Activated T-helper 1 cell treated with anti-CD3 and anti-CD28 coated beads, Interleukin-2, amount 50 U/mL, for 16 hours (primary cell): ENCODE measurements at places on chromosomes 5 and 9.

DNA sequence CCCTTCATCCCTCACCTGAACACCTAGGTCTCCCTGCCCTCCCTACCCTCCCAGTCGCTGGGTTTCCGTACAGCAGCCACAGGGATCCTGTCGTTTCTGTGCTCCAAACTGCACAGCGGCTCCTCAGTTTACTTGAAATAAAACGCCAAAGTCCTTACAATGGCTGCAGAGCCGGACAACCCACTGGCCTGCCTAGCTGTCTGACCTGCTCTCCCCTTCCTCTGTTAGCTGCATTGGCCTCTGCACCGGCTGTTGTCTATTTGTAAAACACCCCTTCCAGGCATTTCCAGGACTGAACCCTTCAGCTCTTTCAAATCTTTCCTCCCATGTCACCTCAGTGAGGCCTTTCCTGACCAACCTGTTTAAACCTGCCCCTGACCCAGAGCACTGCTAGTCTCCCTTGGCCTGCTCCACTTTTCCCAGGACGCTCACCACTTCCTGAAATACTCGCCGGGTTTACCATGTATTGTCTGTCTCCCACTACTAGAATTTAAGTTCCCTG is 9.1 kb upstream of the MGAT1 start:
- DNase-seq = no peak

DNA sequence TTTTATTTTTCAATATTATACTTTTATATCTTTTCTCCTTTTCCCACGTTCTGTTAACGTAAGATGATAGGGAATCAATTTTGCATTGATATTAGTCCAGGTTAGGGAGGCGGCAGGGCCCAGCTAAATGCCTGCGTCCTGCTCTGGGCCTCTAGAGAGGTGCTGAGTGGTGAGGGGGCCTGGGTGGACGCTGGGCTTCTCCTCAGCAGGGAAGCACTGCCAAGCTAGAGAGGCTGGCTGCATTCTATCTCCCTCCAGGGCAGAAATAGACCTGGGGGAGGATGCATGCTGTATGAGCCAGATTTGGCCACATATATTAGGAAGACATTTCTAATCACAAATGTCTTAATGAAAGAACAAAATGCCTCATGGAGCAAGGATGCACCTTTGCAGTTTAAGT is 43.6 kb upstream of the NKX2-5 start:
- no peak for DNase-seq

- DNase-seq = no peak
Observed at GRCh38 chr5:127447827-127448226, 69.6 kb upstream of the PRRC1 start.

DNA sequence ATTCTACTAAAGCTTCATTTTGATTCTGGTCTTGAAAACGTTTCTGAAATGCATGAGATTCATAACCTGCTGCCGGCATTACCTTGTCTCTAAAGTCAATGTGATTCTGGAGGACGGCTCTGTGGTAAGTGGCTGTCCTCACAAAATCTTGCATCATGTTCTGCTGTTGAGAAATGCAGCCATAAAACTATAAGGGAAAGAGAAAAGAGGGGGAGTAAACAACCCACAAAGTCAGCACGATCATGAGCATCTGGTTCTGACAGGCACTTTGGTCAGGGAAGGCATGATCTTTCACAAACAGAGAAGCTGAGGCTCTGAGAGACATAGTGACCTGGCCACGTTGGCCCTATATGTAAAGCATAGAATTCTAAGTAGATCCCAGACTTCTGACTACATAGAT is 168.9 kb upstream of the PUM3 start:
- DNase-seq = no peak

- no peak for DNase-seq
Observed at GRCh38 chr5:151697452-151697851, 10.7 kb upstream of the SPARC start.

GRCh38 chr5:52605317-52606313 is 182.1 kb upstream of the ITGA1 start:
- no peak for DNase-seq

DNA sequence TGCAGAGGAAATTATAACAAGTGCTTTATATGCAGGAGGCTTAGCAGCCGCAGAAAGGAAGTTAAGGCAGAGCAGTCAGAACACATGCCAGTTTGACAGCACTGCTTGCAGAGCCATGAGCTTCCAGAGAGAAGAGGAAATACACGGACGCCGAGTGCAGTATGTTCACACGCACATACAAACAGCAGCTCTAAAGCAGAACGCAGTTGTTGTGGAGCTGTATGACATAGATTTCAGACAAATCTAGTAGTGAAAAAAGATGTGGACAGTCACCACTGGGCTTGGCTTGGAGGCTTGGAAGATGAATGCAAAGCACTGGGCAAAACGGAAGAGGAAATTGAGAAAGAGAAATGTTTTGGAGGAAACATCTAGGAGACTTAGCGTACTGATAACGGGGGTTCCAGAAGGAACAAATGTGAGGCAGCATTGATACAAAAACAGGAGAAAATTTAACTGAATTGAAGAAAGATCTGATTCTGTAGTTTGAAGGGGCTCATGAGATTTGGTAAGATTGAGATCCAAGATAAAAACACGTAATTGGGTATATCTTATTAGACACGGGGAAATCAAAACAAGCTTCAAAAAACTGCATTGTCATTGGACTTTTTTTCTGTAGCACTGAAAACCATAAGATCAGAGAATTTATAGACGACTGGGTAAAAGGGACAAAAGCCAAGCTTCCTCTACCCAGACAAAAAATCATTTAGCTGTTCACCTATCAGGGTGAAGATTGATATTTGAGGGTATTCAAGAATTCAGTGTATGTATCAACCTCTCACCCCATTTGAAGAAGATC is 19.6 kb upstream of the ROPN1L start:
- DNase-seq = no peak

- DNase-seq = no peak
Observed at GRCh38 chr5:54742417-54742891, 224.9 kb downstream of the SNX18 start.

- peak; percentile 26 for DNase-seq
Observed at GRCh38 chr5:76401801-76402250, 1.3 kb upstream of the IQGAP2 start.

- DNase-seq = no peak
Observed at GRCh38 chr9:108643731-108644510, 211.9 kb downstream of the ACTL7B start.
